ENCODE measurements at places on chromosomes 3 and 15. TPM values are rescaled to one million over a fixed set of nuclear protein-coding genes. Genes with fewer than 3 reads are reported as not detected.

GRCh38 chr15:38192496-38192895 is 60.1 kb upstream of the SPRED1 start:
- no peak for DNase-seq

GRCh38 chr3:175308097-175308496 is 449.0 kb downstream of the NAALADL2 start:
- DNase-seq = no peak

The CCR8 gene
- total RNA-seq = not detected

The CTXN2 gene
- not detected for total RNA-seq

The CHRD gene
- total RNA-seq = not detected

GRCh38 chr3:66242788-66243464 is 22.1 kb downstream of the SLC25A26 start:
- no peak for DNase-seq

The CYP19A1 gene
- total RNA-seq = 0.59 TPM

The GOLGA6L6 gene
- not detected for total RNA-seq

- no peak for DNase-seq
Measured at GRCh38 chr3:27479806-27480543, 4.2 kb downstream of the SLC4A7 start.

DNA sequence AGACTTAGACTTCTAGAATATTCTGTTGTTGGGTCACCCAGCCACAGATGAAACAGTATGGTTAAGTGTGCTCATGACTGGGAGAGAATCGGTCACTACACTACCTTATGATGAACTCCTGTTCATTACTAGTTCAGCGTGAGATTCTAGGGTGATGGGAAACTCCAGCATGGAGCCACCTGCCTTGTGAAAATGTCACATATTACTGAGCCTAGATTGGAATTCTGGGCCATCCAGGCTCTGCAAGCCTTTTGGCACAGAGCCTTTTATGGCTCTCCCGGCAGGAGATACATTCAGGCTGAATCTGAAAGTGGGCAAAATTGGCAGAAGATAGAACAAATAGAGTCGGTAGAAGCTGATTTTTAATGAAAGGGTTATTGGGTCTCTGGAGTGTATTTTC is 19.0 kb downstream of the NANOGP8 start:
- no peak for DNase-seq

- peak; percentile 31 for DNase-seq
Measured at GRCh38 chr3:128012050-128012449, 40.2 kb upstream of the SEC61A1 start.

DNA sequence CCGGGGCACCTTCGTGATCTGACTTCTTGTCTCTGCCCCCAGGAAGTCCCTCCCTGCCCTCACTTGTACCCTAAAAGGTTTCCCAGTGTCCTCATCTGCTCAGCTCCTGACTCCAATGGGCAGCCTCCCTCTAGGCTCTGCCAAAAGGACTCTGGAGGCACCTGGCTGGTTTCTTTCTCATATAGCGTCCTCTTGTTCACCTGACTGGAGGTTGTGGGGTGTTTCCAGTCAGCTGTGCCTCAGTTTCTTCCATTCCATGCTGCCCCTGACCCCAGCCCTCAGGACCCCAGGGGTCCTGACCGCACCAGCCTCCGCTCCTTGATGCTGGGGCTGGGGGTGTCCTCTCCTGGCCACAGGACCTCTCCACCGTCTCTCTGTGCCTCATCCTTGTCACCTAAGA is 2.5 kb downstream of the PRR23E start:
- DNase-seq = no peak

GRCh38 chr3:152964911-152965609 is 130.1 kb downstream of the P2RY1 start:
- DNase-seq = no peak

GRCh38 chr3:117928836-117929235 is 1105.8 kb downstream of the IGSF11 start:
- no peak for DNase-seq

DNA sequence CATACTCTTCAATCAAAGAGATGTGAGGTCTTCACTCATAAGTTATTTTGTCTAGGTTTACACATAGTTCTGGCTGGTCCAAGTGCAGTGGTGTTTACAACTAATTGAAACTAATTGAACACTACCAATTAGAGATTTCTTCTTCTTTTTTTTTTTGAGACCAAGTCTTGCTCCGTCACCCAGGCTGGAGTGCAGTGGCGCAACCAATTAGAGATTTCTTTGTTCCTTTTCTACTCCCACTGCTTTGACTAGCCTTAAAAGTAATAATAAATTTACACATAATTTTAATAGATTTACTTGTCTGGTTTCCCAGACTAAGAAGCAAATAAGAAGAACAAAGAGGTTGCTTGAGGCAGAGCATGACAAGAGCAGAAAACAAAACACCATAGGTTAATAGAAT is 6.7 kb upstream of the DENND6A start:
- DNase-seq = no peak

DNA sequence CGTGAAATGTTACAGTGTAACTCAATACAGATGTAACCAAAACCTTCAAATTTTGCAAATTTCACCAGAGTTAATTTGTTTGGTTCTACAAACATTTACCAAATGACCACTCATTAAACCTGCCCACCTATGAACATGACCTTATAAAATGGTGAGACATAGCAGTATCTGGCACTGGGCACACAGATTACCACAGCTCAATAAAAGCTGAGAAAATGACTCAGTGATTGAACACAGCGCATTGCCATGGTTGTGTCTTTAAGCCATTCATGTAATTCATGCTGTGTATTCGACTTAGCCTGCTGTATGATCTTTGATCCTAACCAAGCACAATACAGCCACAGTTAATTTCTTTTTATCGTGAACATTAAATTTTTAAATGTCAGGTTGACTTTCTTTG is 11.3 kb downstream of the PPARG start:
- peak; percentile 24 for DNase-seq

DNA sequence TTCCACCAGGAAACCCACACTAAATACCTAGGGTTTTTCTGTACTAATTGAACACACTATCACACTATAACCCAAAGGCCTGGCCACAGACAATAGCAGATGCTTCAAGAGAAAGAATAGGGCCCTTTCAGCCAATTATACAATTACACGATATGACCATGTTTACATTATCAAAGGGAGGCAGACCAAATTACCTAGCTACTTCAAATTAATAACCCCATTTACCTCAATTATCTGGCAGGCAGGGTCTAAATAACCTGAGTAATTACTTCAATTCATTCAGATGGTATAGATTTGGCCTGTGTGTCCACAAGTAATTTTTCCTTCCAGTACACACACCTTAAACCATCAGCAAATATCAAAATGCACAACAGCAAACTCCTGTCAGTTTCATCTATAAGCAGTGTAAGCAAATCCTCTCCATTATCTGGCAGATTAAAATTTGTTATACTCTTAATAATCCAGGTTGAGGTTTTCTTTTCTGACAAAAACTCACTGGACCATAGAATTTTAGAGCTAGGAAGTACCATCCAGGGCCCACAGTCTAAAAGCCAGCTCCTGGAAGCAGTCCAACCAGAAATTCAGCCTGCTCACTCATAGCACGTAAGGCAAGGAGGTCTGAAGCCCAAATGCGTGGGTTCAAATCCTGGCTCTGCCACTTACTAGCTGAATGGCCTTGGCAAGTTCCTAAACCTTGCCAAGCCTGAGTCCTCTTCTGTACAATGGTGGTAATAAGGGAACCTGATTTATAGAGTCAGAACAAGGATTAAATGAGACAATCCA is 51.8 kb downstream of the RFTN1 start:
- no peak for DNase-seq

The APOD gene
- total RNA-seq = 1.6 TPM

DNA sequence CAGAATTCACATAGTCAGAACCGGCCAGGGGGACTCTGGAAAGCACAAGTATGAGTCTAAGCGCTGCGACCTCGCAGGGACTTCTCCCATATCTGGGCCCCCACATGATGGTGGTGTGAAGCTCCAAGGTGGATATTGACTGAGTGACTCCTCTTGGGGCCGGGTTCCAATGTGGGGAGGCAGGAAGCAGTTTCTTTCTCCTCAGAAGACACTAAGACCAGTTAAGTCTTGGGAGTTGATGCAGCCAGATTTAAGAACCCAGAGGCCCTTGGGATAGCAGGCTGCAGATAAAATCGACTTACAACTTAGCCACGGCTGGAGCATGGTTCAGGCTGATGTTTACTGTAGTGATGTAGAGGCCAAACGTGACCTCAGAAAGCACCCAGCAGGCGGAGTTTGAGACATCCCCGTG is 55.4 kb upstream of the KLF13 start:
- DNase-seq = no peak

The MESP2 gene
- 1.8 TPM for total RNA-seq

GRCh38 chr3:64593350-64593749 is 94.5 kb downstream of the ADAMTS9 start:
- no peak for DNase-seq

The STARD9 gene
- total RNA-seq = 5.9 TPM
